CD4-positive, alpha-beta T cell (primary cell): ENCODE measurements at places on chromosomes 1 and 21.

GRCh38 chr1:207463021-207463420 is 8.9 kb downstream of the CR2 start:
- DNase-seq, result no peak

- no peak for DNase-seq
Measured at GRCh38 chr21:31326522-31327242, 17.4 kb downstream of the TIAM1 start.

DNA sequence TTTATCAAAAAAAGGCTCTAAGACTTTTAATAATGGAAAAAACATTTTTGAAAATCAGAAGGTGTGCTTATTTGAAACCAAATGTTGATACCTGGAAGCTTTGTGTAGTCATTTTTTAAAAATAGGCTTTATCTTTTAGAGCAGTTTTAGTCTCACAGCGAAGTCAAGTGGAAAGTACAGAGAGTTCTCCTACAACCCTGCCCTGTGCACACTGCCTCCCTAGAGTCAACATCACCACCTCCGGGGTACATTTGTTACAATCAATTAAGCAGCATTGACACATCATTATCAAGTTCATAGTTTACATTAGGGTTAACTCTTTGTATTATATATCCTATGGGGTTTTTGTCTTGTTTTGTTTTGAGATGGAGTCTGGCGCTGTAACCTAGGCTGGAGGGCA is 10.7 kb upstream of the ERO1B start:
- DNase-seq, result no peak

GRCh38 chr21:39690454-39690853 is 54.5 kb upstream of the IGSF5 start:
- no peak for DNase-seq

DNA sequence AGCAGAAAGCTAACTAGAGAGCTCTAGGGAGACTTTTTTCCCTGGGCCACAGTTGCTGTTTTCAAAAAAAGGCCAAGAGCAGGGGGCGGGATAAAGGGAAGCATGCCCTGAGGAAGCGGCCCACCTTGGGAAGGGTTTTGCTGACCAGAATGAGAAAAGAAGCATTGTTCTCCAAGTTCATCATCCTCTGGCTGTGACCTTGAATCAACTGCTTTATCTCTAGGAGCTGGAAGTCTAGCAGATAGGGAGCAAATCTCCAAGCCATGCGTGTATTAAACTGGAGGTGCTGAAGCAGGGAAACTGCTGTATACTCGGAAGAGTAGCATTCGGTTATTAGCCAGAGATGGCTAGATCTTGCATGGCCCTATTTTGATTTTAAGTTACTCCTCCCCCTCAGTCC is 64.8 kb downstream of the ATP2B4 start:
- no peak for DNase-seq

GRCh38 chr1:31862071-31862470 is 46.2 kb upstream of the SPOCD1 start:
- DNase-seq, result no peak

DNA sequence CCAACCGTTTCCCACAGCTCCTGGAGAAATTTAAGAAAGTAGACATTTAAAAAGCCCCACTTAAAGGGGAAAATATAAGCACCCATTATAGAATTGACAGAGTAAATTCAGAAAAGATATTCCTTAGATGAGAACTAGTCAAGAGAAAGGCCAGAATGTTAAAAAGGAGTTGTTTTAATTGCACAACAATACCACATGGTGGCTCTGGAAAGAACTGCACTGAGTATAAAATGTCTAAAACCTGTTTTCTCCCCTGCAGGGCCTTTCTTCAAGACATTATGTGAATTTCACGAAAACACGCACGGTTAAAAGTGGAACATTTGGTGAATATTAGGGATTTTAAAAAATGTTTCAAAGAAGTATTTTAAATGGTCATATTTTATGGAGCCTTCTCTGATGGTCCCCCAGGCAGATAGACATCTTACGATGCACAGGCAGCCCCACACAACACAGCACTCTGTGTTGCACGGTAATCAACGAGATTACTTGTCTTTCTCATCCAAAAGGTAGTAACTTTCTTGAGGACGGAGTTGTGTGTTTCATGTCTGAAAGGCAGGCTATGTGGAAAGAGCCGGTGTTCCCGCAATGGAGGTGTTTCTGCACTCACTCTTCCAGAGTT is 101.9 kb downstream of the PRRX1 start:
- no peak for DNase-seq

- DNase-seq, result peak; percentile 40
Measured at GRCh38 chr1:92461364-92462097, 25.2 kb downstream of the GFI1 start.

DNA sequence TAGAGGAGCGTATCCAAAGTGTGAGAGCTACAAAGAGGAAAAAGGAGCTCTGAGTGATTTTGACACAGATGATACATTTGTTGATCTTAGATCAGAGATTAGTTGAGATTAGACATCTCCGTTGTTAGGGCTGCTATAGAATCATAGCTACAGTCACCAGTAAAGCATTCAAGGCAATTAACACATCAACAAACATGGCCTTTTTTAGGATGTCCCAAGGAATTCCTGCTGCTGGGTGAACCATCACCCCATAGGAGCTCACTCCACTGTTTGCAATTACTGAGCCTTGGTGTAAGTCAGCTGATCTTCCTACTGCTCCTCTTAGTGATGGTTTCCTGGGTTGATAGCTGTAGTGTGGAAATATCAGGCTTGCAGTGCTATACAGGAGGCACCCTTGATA is 6.7 kb upstream of the RSRP1 start:
- DNase-seq, result no peak

DNA sequence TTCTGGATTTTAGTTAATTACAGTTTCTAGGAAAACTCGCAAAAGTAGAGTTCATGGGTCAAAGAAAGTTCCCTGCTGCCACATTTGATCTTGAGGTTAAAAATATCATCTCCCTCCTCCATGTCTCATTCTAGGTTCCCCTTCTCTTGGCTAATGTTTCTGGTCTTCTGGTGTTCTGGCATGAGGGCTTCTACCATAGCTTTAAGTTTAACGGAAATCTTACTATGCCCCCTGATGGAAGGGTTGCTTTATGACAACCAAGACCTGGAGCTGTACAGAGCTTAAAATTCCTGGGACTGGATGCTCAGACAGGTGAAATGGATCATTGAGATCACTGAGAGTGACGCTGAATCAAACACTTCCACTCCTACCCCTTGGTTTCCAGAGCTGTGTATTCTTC is 1881.7 kb downstream of the MRPL39 start:
- DNase-seq, result no peak

DNA sequence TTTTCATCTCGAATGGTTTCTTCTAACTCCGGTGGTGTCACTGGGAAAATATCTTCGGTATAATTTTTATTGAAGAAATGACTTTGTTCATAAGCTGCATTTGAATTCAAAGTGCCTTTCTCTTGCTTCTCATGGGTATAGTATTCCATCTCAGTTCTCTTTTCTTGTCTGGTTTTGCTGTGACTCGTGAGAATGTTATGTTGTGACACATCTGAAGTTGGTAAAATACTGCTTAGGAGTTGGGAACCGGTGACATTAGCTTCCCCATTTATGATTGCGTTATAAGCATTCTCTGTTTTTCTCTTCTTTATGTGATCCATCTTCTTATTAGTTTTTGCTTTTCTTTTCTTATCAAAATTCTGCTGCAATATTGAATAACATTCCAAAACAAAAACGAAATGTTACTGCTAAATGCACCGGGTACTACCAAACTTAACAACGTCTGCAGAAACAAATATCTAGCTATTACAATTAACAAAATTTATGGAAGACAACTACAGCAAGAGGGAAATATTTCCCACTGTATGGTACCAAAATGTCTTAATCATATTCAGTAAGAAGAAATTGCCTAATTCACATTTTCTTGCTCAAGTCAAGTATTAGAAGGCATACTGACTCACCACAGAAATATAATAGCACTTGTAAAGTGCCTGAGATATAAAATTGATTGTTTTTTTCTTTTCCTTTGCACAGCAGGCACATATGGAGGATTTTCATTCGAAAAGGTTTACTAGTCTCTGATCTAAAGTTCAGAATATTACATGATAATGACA is 15.5 kb downstream of the LRIF1 start:
- no peak for DNase-seq

DNA sequence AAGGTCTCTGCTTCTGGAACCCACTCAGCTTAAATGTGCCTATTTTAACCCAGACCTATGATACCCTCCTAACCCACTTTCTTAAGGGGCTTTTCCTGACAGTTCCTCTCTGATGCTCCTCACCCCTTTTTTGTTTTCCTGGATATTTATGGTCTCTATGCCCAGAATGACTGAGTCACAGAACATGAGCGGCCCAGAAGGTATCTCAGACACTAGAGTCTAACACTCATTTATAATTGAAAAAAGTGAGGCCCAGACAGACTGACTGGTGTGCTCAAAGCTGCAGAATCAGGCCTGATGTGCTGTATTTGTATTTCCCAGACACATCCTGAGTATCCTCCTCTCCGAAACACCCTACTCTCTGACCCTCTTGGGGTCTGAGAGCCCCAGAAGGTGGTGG is 44.0 kb downstream of the LRRC71 start:
- DNase-seq, result no peak

DNA sequence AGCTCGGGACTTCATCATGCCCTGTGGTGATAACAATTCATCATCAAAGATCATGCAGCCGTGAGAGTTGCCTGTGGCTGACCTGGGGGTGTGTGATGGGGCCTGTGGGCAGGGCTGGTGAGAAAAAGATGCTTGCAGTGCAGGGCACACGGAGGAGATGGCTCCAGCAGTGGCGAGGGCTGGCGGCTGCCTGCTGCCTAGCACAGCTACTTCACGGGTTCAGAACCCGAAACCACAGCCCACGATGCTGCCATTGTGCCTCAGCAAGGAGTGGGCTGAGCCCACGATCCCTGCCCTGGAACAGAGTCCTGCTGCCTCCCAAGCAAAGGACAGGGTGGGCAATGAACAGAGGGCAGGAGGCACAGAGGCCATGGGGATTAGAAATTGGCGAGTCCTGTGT is 631 bp upstream of the KRTAP10-9 start:
- DNase-seq, result no peak

DNA sequence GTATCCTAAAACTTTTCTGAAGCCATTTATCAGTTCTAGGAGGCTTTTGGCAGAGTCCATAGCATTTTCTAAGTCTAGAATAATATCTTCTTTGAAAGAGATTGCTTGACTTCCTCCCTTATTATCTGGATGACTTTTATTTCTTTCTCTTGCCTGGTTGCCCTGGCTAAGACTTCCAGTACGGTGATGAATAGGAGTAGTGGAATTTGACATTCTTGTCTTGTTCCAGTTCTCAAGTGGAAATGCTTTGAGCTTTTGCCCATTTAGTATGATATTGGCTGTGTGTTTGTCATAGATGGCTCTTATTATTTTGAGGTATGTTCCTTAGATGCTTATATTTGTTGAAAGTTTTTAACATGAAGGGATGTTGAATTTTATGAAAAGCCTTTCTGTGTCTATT is 1647.9 kb downstream of the PLA2G4A start:
- DNase-seq, result no peak

DNA sequence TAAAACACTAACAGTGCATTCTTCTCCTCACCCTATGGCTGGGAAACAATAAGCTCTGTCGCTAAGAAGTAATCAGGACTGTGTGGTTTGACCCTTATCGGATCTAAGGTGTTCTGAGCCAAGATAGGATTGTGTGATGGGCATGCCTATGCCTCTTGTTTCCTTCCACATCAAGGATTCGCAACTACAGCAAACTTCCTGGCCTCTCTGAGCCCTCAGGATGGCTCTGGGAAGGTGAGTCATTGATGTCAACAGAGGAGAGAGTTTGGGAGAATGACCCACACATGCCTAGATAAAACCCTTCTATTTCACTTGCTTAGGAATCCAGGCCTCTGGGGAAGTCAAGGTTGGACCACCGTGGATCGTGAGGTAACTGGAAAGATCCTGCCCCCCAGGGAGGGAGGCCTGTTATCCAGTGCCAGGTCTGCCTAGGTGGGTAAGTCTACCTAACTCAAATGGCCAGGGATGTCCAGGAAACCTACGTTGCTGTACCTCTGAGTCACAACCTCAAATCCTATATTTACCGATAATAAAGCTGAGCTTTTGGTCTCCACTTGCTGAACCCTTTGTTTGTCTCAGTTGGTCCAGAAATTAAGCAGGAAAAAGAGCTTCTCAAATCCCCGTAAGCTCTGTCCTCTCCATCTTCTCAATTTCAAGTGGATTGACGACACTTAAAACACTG is 27.4 kb downstream of the TIAM1 start:
- no peak for DNase-seq

DNA sequence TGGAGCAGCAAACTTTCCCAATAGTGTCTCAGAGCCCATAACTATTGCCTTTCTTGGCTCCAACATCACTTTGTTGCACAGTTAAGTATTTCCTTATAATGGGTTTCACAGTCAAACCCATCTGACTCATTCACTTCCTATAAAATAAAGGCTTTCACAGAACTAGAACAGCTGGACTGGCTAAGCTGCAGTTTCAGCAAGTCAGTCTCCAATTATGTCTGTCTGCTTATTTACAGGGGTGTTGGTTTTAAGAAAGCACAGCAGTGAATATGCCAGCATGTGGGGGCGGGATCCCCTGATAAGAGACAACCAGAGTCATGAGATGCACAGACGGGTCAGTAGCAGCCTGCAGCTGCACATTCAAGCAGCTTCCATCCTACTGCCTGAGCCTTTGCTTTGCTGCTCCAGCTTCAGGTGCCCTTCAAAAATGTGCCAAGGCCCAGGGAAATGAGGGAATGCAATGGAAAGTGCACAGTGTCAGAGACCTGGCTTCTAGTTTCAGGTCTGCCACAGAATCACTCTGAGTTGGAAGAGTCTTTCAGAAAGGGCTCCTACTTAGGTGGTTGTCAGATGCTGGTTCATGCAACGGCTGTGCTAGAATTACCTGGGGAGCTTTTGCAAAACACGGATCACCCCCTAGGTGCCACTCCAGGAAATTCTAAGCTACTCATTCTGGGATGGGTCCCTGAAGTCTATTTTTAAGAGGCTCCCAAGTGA is 24.8 kb downstream of the RNF19B start:
- DNase-seq, result peak; percentile 28
